ENCODE measurements at places on chromosomes 16 and 17.

DNA sequence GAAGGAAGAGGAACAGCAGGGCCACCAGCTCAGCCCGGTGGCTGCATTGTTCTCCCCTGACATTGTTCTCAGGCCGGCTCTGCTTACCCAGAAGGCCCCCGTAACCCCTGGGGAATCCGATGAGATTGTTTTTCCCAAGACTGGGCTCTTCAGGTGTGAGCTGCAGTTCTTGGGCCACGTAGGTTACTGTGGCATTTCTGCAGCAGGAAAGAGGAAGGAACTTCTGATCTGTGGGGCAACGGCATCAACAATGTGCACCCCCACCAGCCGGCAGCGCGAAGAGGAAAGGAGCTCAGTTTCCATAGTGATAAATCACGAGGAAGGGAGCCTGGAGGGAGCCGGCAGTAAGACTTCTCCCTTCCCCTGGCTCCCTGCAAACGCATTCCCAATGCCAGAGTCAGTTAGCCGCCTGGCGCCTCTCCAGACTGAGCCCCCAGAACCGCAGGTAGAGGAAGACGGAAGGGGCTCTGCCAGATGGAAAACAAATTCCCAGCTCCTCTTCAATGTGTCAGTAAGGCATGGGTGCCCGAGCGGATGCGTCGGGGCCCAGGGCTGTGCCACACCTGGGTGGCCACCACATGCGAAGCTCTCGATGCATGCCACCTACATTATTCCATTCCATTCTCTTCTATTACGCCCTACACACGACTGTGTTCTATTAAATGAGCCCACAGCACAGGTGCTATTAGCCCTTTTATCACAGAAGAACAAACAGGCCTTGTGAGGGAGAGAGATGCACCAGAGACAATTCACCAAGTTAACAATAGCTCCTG lies 21.5 kb upstream of the PECAM1 start:
- peak; percentile 36 for DNase-seq

GRCh38 chr16:9159839-9160550 lies 68.6 kb downstream of the HAPSTR1 start:
- DNase-seq = peak; percentile 70

DNA sequence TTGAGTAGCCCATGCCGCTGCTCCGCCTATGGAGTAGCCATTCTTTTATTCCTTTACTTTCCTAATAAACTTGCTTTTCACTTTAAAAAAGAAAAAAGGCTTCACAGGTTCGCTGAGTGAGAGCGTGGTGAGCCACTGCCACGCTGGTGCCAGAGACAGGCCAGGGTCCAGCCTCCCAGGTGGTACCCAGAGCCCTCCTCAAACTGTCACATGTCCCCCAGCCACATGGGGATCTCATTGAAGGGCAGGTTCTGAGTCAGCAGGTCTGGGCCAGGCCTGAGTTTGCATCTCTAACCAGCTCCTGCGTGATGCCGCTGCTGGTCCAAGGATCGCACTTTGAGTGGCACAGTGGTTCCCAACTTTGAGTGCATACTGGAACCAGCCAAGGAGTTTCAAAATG lies 36.2 kb downstream of the RBFOX3 start:
- DNase-seq = no peak

DNA sequence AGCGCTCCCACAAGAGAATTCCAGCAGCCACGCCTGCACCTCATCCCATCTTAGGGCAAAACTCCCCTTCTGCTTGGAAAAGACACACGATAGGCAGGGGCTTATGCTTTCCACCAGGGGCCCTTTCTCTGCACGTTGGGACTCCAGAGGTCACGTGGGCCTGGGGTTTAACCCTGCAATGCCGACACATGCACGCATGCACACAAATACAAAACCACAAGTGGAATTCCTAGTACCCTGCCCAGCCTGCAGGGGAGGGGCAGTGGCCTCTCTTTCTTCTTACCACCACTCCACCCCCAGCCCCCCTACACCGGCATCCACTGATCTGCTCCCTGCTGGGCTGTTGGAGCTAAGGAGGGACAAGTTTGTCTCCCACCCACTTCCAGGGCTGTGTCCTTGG lies 16.8 kb upstream of the CCDC182 start:
- DNase-seq = peak; percentile 39

DNA sequence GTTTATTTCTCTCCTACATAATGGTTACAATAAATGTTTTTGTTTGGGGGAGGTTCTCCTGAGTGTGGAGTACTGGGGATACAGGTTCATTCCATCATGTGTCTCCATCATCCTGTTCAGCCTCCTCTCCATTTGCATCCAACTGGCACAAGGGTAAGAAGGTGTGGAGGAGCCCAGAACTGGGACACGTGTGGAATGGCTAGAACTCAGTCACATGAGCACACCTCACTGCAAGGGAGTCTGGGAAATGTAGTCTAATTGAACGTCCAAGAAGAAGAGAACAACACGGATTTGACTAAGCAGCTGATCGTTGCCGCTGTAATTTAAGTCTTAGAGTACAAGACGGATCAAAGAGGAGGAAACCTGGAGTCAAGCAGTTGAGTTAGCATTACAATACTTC lies 6.1 kb downstream of the OR1A1 start:
- DNase-seq = no peak

DNA sequence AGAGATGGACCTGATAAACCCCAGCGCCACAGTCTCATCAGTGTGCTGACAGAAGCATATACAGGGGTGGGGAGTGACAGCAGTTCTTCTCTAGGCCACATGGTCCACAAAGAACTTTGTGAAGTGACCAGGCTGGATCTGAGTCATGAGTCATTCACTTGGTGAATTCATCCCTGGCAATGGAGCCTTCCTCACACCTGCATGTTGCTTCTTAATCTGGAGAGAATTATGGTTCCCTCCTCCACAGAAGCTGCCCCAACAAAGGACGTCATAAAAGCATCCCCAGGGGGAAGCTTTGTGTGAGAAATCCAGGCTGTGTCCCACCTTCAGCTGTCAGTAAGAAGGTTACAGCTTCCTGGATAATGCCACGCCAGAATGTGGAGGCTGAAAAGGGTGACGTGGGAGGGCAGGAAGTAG lies 215.6 kb upstream of the MAF start:
- no peak for DNase-seq

DNA sequence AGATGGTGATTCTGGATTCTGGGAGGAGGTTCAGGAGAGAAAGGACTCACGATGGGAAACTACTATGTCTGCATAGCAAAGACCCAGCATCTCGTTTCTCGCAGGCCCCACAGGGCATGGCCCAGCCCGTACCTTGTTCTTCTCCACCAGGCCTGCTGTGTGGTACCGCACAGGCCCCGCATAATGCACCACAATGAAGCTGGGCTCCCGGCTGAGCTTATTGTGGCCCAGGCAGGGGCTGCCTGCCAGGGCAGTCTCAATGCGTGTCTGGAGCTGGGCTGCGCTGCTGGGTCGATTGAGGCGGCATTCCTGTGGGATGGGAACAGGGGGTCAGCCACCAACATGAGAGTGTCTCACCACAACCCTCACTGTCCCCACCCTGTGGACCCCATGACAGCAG lies 20.4 kb downstream of the ZNHIT3 start:
- no peak for DNase-seq

DNA sequence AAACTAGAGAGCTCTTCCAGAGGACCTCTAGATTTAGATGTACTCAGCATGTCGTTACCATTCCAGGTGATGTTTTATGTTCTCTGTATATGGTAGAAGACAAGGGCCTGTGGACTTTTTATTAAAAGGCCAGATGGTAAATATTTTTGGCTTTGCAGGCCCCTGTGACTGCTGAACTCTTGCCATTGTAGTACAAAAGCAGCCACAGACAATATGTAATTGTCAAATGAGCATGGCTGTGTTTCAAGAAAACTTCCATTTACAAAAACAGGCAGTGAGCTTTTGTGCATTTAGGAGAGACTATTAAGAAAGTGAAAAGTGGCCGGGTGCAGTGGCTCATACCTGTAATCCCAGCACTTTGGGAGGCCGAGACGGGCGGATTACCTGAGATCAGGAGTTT lies 4.6 kb downstream of the NIP7 start:
- DNase-seq = no peak

DNA sequence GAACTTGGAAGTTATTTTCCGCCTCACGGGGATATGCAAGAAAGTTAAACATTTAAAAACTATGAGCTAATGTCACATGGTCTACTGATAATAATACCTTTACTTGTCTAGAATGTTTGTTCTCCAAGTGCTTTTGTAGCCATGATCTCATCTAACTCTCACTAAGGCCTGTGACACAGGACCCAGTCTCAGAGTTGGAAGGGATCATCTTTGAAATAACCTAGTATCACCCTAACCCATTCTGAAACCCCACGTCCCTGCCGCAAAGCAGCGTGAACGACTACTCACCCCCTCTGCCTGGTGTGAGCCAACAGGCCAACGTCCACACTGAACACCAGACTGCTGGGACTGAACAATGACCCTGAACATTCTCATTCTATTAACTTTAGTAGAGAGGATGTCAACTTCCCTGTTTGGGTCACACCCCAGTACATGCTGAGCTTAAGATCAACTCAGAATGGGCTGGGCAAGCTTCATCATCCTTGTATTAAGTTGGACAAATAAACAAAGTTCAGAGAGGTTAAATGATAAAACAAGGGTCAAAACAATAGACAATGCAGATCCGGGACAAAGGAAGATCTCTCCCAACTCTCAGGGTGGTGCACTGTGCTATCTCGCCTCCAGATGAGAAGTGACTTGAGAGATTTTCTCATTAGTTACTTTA lies 54.8 kb upstream of the BCAR1 start:
- no peak for DNase-seq

- DNase-seq = no peak
Measured at GRCh38 chr16:47016700-47017133, 43.2 kb upstream of the DNAJA2 start.

- no peak for DNase-seq
Measured at GRCh38 chr17:45070809-45071208, 9.7 kb downstream of the NMT1 start.

DNA sequence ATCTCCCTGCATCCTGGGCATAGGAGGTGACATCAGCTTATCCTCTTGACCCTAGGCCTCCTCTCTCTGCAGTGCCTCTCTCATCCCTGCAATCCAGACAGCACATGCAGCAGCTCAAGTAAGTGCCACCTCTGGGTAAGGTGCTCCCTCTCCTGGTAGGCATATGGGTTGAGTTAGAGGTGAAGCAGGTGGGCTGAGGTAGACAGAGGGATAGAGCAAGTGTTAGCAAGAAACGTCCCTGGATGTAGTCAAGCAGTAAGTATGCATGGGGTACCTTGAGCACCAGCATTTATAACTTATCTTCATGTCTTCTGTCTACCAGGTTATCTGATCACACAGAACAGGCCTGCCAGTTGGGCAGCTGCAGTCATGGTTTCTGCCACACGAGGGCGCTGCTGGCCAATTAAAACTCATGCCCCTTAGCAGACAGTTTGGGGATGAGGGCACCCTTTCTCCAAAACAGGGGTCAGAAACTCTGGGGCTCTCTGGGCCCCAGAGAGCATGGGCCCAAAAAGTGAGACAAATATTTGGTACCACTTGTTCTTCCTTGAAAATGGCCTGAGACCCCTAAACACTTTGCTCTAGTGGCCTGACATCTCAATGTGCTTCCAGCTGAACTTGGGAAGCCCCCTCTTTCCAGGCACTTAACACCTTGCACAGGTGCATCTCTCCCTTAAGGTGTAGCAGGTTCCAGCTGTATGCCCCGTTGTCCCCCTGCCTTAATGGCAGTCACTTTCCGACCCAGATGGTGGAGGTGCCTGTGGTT lies 59.8 kb downstream of the NEUROD2 start:
- DNase-seq = peak; percentile 67

- DNase-seq = no peak
Measured at GRCh38 chr17:42818379-42818778, 5.7 kb downstream of the BECN1 start.

- peak; percentile 95 for DNase-seq
Measured at GRCh38 chr16:2082983-2083364, 35.2 kb downstream of the TSC2 start.

DNA sequence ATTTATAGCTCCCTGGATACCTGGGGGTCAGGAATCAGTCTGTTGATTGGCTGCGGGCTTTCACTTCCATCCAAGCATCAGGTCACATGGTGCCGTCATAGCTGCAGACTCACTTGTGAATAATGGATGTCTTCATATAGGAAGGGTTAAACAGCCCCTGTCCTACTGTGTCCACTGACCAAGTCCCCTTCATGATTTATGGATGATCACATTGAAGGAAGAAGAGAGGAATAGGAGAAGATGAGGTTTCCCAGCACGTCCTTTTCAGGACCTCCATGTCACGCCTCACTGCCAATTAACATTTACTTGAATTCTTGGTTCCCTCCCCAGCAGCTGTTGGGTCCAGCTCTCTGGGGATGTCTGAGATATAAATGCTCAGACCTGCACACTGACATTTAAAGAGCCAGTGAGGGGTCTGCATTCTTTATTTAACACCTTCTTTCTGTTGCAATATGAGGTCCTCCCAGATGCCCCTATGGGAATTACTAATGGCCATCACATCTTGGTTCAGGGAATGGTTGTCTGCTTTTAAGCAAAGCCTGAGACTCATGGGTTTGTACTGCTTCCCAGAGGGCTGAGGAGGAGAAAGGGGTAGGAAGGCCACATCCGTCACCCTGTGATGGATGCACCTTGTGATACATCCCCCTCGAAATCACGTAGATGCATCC lies 230.6 kb upstream of the HSBP1 start:
- DNase-seq = no peak

GRCh38 chr17:58117382-58117781 lies 30.8 kb upstream of the OR4D1 start:
- no peak for DNase-seq

GRCh38 chr17:16818340-16818739 lies 128.3 kb downstream of the CCDC144A start:
- DNase-seq = no peak

DNA sequence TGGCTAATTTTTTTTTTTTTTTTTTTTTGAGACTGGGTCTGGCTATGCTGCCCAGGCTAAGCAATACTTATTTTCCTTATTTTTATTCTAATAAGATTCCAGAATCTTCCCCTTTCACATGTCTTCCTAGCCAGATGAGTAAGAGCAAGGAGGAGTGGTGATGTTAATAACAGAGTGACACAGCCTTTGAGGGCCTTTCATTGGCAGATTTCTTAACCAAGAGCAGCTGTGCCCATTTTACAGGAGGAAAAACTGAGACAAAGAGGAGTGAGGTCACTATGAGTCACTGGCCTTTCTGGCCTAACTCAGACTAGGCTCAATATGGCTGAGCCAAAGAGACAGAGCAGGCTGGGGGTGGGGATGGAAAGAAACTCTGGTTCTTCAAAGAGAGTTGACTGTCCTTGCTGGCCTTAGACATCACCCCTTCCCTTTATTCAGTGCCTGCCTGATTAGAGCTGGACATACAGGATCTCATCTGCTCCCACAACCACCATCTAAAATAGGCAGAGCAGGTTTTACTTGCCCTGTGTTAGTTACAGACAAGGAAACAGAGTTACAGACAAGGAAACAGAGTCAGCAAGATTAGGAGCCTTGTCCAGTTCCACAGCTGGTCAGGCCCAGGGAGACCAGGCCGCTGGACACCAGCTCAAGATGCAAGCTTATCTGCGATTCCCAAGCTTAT lies 50.0 kb upstream of the TOB1 start:
- DNase-seq = no peak

GRCh38 chr17:18025241-18025944 lies 13.6 kb downstream of the ATPAF2 start:
- no peak for DNase-seq

GRCh38 chr17:40035162-40035559 lies 19.0 kb downstream of the MED24 start:
- no peak for DNase-seq

Measured in lung (tissue), 17 donors.